Placental epithelial cell (primary cell): ENCODE measurements at places on chromosomes 12 and 14. TPM values are rescaled to one million over a fixed set of nuclear protein-coding genes. Genes with fewer than 3 reads are reported as not detected.

The SERPINA1 gene
- under 0.01 and 0.22 TPM in 2 replicates for total RNA-seq

The AQP6 gene
- total RNA-seq = not detected in 2 replicates

The SPRYD4 gene
- total RNA-seq = 1.8 and 2.4 TPM in 2 replicates

The TEX52 gene
- total RNA-seq = not detected in 2 replicates

The PMEL gene
- total RNA-seq = 2.1 and 7.1 TPM in 2 replicates

The ARHGDIB gene
- total RNA-seq = 81.7 and 223 TPM in 2 replicates

The PLEKHG7 gene
- not detected in 2 replicates for total RNA-seq

The NAV3 gene
- total RNA-seq = 1.2 and 8.6 TPM in 2 replicates

The RNASE7 gene
- not detected in 2 replicates for total RNA-seq
